ENCODE measurements at places on chromosomes 7 and 10. TPM values are rescaled to one million over a fixed set of nuclear protein-coding genes. Genes with fewer than 3 reads are reported as not detected.

DNA sequence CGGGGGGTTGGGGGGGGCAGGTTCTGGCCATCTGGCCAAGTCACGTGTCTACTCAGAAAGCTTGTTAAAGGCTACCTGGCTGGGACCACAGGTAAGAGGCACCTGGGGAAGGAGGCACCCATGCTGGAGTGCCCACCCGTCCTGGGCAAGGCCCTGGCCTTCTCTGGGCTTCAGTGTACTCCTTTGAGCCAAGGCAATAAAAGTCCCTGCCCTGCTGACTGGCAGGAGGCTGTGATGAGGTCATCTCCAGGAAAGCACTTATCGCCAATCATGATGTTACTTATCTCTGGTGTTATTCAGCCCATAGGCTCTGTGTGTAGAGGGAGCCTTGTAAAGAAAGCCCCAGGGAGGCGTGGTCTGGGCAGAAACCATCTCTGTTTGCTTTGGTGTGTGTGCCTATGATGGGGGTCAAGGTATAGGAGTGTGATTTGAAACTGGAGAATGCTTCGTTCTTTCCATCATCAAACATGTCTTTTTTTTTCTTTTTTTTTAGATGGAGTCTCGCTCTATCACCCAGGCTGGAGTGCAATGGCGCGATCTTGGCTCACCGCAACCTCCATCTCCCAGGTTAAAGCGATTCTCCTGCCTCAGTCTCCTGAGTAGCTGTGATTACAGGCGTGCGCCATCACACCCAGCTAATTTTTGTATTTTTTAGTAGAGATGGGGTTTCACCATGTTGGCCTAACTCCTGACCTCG lies 2.5 kb upstream of the CLDN4 start:
- DNase-seq = peak; percentile 81

- DNase-seq = no peak
Measured at GRCh38 chr10:32317795-32318357, 29.1 kb downstream of the EPC1 start.

- no peak for DNase-seq
Measured at GRCh38 chr10:58996063-58996462, 180.4 kb upstream of the PHYHIPL start.

SAMD9L gene
- 6.4 TPM for total RNA-seq

ZNF365 gene
- total RNA-seq = 0.40 TPM

Measured in mucosa of gallbladder (tissue), 1 donor.